Glomerular endothelial cell (primary cell): ENCODE measurements at places on chromosomes 6 and 20.

DNA sequence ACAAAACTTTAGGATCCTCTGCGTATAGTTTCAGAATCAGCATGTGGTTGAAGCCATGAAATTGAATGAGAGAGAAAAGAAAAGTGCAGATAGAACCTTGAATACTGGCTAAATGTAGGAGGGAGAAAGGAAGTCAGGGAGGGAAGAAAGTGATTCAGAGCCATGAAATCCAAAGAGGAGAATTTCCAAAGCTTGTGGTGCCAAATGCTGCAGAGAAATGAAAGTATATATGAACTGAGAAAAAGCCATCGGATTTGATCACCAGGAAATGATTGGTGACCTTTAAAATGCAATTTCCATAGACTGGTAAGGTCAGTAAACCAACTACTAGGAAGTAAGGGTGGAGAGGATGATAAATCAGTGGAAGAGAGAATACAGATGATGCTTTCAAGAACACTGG lies 142.3 kb downstream of the TFAP2A start:
- no peak for DNase-seq

DNA sequence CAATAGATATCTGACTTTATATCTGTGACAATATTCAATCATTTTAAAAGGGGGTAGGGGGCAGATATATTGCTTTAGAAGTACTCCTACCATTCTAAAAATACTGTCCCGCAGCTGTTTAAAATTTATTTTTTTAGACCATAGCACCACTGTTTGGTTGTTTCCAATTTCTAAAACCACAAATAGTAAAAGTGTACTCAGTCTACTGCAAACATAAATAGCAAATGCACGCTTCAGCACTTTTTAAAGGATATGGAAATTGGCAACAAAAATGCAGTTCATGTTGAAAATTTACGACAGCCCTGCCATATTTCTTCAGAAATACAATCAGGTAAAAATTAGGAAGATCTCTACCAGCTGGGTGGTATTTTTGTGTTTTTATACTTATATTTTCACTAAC lies 132.0 kb upstream of the RUNX2 start:
- no peak for DNase-seq

DNA sequence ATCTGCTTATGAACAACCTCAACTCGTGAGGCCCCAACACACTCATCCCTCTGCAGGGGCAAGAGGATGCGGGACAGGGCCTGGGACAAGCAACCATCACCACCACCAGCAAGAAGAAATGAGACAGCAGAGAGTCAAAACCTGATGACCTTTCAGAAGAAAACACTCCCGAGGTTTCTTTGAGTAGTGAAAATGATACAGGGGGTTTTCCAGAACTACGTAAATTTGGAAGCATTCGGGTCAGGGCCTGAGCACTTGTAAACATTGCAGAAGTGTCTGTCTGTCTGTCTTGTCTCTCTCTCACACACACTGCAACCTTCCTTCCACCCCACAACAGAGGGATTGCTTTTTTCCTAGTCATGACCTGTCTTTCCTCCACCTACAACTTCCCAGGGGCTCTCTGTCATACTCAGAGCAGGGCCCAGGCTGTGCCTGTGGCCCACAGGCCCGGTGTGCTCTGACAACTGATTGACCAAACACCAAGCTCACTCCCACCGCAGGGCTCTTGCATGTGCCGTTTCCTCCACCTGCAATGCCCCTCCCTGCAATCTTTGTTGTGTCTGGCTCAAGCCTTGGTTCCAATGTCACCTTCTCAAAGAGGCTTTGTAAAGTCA lies 90.9 kb downstream of the BMP7 start:
- no peak for DNase-seq

DNA sequence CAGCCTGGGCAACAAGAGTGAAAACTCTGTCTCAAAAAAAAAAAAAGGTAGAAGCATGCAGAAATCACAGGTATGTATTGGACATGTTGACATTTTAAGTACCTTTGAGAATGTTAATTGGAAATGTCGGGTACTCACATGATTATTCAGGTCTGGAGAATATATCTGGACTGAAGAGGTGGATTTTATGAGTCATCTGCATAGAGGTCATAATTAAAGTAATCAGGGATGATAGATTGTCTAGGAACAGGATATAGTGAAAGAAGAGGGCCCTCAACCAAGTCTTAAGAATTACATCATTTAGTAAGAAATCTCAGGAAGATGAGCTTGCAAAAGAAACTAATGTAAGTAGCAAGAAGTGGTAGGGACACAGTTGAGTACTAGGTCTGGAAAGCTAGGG lies 212.5 kb downstream of the UTRN start:
- no peak for DNase-seq

GRCh38 chr20:58188527-58188926 lies 39.9 kb downstream of the ANKRD60 start:
- no peak for DNase-seq

GRCh38 chr6:28424163-28424562 lies 19.1 kb downstream of the ZSCAN23 start:
- no peak for DNase-seq

DNA sequence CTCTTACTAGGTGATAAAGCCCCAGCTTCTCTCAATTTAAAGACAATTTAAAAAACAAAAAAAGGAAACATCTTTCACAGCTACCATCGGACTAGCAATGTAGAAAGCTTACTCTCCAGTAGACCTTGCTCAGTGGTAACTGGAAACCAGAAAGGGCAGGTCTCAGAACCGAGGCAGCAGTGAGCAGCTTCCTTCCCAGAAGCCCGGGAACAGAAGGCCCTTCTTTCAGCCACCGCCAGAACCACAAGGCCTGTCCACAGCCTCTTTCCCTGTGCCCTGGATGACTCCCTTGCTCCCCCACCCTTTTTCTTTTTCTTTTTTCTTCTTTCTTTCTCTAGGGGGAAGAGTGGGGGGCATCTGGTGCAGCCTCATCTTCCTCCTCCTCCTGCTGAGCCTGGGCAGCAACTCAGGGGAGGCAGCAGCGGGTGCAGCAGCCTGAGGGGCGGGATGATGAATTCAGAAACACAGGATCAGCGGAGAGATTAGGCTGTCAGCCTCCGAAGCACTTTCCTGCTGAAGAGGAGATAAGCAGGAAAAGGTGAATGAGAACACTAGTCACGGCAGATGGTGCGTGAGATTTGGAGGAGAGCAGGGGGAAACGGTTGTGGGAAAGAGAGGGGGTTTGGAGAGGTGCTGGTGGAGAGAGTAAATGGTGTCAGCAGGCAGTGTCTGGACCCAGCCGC lies 158.5 kb downstream of the ID4 start:
- no peak for DNase-seq

DNA sequence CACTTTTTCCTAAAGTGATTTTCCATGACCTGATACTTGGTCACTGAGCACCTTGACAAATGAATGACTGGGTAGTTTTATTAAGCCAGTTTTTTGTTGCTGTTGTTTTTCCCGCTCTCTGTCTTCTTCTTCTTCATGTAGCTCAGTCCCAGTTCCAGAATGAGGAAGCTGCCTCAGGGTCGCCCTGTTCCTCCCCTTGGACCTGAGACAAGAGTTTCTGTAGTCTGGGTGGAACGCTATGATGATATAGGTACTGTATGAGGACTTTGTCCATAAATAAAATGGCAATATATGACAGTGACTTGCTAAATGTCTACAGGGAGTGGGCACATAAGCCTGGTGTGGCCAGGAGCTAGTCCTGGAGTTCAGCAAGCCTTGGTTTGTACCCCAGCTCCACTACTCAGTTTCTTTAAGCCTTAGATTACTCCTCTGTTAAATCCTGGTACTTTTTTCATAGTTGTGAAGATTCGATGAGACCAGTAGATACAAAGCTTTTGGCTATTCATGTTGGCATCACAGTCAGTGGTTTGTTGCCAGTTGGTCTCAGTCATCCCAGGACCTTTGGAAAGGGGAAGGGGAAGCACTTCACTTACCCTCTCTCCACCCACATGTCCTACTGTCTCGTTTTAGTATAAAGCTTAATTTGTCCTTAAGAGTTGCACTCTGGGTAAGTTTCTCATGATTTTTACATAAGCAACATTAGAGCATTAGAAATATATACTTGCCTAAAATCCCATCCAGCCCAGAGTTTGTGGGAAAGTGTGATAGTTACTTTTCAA lies 11.1 kb upstream of the ADIG start:
- DNase-seq = no peak

- DNase-seq = no peak
Observed at GRCh38 chr6:170221052-170221752, 69.7 kb downstream of the DLL1 start.

DNA sequence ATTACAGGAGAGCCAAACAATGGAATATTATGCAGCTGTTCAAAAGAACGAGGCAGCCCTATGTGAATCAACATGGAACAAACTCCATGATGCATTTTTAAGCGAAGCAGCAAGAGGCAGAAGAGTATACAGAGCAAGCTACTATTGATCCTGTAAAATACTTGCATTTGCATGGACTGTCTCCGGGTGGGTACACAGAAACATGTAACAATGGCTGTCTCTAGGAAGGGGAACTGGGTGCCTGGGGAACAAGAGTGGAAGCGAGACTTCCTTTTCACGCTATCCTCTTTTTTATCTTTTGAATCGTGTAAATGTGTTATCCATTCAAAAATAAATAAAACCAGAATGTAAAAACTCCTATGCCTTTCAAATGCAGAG lies 93.3 kb upstream of the SIRPA start:
- no peak for DNase-seq

DNA sequence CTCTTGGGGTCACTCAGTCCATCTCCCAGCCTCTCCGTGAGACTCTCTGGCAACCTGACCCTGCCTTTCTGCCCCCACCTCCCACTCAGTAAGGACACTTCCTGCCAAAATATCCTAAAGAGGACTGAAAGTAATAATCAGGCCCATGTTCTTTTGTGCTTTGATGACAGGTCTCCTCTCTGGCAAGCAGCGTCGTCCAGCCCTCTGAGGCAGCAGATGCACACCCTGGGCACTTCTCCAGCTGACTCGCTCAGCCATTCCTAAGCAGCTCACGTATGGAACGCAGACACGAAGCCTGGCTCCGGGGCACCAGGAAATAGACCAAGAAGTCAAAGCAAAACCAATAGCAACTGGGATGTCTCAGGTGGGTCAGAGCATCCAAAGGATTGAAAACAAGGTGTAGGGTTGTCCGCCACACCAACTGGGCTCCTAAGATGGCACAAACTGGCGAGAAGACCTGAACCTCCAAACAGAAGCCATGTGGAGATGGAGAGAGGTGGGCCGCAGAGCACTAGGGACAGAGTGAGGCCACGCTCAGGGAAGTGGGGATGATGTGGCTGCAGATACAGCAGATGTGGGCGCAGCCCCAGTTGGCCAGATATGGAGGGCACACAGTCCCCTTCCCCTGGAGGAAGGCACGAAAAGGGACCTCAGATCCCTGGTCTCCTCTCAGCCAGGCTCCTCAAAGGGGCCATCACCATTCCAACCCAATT lies 99.3 kb downstream of the PRND start:
- DNase-seq = no peak

DNA sequence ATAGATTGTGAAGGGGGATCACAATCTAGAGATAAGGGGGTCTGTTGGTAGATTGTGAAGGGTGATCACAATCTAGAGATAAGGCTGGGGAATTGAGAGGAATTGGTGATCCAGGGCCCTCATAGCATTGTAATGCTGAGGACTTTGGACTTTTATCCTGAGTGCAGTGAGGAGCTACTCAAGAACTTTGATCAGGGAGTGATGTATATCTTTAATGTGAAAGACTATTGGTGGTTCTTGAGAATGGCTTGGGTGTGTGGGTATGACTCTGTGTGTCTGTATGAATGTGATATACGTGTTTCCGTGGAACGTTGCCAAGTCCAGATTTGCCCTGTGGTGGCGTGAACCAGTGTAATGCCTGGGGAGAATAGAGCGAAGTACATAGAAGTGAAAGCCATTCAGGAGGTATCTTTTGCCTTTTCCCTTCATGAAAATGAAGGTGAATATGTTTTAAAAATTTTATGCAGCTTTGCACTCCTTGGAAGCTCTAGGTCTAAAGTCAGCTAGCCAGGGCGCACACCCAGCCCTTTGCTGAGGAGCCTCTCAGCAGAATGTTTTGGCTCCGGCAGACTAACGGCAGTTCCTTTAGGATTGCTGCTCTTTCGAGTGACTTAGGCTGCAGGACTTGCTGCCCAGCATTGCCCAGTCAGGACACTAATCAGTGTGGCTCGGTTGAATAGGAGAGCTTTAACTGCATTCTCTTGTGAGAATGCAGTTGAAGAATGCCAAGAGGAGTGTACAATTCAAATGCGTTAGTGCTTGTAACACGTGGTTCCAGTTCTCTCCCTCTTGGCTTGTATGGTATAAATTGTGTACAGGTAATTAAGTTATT lies 3.5 kb downstream of the ZFAND3 start:
- no peak for DNase-seq

- DNase-seq = no peak
Observed at GRCh38 chr6:14612016-14612980, 494.7 kb downstream of the CD83 start.

- DNase-seq = no peak
Observed at GRCh38 chr6:3036861-3037637, 31.2 kb upstream of the RIPK1 start.

GRCh38 chr6:12336121-12336971 lies 46.2 kb downstream of the EDN1 start:
- DNase-seq = no peak

- no peak for DNase-seq
Observed at GRCh38 chr20:48736231-48736630, 91.6 kb downstream of the PREX1 start.

GRCh38 chr6:7640607-7641577 lies 50.9 kb downstream of the SNRNP48 start:
- DNase-seq = no peak

GRCh38 chr20:61830241-61830930 lies 235.3 kb downstream of the TAF4 start:
- no peak for DNase-seq

DNA sequence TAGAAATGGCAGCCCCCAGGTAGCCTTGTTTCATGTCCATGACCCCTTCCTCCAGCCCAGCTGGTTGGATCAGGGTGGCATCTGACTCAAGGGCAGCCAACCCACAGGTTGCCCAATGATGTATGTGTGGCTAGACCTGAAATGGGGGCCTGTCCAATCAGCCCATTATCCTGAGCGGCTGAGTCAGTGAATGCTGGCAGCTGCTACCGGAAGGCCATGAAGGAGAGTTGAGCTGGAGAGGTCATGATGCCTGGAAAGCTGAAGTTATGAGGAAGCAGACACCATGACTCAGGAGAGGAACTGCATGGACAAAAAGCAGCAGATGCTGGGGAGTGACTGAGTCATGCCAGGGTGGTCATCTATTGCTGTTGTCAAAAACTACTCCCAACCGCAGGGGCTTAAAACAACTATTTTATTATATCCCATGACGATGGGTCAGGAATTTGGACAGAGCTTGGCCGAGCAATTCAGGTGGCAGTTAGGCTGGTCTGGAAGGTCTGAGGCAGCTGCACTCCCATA lies 67.3 kb downstream of the MDGA1 start:
- peak; percentile 93 for DNase-seq

DNA sequence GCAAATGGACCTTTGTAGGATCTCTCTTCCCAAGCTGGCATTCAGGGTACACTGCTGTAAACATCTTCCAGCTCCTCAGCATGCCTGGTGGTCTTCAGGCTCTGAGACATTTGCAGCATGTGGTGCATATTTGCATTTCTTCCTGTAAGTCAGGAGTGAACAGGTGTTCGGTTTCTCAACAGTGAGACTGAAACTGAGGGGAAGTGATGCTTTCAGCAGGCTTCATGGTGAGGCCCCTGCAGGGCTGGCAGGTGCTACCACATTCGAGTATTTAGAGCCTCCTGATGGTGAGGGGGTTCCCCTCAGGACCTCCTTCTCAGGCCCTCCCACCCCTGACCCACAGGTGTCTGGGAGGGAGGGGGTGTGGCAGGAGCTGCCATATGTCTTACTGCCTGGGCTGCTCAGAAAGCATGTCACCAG lies 15.1 kb downstream of the MYBL2 start:
- no peak for DNase-seq
